ENCODE measurements at places on chromosomes 5 and 9.

DNA sequence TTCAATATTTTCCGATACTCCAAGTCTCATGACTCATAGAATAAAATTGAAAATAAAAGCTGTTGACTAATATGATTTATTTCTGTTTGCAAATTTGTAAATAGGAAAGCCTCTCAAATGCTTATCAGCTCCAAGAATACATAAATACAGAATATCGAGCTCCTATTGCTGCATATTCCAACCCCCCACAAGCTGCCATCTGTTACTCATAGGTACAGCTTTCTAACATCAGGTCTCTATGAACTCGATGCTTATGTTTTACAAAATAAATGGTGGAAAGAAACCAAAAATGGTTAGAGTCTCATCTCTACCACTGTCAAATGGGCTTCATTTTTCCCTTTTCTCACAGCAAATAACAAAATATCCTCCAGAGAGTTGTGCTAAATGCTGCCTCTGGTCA lies 631.6 kb upstream of the CDH18 start:
- DNase-seq, result no peak

GRCh38 chr9:21392270-21392669 lies 7.1 kb upstream of the IFNA2 start:
- DNase-seq, result peak; percentile 31

DNA sequence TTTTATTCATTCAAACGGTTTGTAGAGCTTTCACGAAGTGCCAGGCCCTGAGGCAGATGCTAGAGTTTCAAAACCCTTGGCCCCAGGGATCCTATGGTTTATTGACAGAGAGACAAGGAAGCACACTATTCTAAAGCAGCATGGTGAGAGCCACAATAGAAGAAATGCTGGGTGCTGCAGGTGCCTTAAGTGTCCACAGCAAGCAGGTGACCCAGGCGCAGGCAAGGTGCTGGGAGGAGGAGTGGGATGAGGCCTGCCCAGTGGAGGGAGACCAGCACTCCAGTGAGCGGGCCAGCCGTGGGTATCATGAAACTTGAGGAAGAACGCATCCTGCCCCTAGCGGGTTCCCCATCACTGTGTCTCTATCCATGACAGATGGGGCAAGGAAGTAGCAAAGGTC lies 71.0 kb downstream of the OSMR start:
- DNase-seq, result no peak

- no peak for DNase-seq
Measured at GRCh38 chr5:138626333-138626944, 51.2 kb upstream of the HSPA9 start.

- no peak for DNase-seq
Measured at GRCh38 chr9:136662656-136663581, at the start of gene EGFL7. Gene EGFL7, plus strand, starts transcription at chr9:136662916. Its CDS starts 5,367 bp downstream, at chr9:136668283.

GRCh38 chr5:6705088-6705487 lies 8.1 kb upstream of the TENT4A start:
- peak; percentile 88 for DNase-seq

- DNase-seq, result no peak
Measured at GRCh38 chr9:134965851-134966250, 48.1 kb upstream of the FCN1 start.

DNA sequence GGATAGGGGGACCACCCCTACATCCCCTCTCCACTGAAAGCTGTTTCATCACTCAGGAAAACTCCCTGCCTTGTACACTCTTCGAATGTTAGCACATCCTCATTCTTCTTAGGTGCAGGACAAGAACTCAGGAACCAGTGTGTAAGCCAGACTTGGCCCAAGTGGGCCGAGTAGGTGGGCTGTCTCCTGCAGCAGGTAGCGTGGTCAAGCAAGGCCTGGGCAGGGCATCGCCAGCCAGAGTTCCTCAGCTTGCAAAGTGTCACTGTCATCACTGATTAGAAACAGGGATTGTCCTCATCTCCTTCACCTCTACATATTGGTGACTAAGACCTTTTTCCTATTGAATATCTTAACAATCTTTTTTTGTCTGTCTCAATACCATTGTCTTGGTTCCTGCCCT lies 22.3 kb downstream of the SMIM15 start:
- no peak for DNase-seq

DNA sequence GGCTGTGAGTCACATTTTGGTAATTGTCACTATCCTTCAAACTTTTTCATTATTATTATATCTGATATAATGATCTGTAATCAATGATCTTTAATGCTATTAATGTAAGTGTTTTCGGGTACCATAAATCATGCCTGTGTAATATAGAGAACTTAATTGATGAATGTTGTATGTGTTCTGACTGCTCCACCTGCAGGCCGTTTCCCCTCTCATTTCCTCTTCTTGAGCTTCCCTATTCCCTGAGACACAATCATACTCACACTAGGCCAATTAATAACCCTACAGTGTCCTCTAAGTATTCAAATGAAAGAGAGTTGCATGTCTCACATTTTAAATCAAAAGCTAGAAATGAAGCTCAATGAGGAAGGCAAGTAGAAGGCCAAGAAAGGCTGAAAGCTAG lies 420.9 kb upstream of the SGCD start:
- DNase-seq, result no peak

GRCh38 chr5:61746831-61747575 lies 414.9 kb downstream of the ZSWIM6 start:
- DNase-seq, result no peak

GRCh38 chr9:115790520-115790919 lies 363.1 kb upstream of the PAPPA start:
- no peak for DNase-seq

DNA sequence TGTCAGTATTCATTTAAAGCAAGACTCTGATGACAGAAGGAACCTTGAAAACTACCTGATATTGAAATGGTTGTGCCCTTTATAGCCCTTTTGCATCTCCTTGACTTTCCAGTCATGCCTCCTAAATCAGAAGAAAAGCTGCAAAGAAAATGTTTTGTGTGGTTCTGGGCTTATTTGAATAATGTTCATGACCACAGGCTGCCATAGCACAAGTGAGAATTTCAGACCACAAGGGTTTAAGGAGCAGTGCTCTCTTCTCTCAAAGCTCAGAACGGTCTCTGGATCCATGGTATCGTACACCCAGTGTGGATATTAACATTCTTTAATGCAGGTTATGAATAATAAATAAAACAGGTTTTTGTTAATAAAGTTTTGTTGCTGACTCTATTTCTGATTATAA lies 54.2 kb downstream of the GPR107 start:
- DNase-seq, result no peak

GRCh38 chr5:80615266-80615914 lies 39.1 kb upstream of the MSH3 start:
- no peak for DNase-seq

DNA sequence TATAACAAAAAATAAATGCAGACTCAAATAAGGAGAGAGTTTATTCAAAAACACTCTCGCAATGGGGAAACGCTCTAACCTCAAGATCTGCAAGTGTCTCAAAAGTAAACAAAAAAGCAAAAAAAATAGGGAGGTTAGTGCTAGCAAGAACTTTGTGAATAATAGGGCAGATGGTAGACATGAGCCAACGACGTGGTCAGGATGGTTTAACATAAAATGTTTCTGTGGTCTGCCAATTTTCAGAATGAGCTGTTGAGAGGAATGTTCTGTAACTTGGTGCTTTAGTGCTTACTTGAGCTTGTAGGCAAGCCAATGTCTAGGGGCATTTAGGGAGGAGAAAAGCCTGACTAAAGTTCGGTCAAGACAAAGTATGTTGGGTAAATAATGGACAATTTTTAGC lies 1813.9 kb upstream of the CDH6 start:
- DNase-seq, result no peak

GRCh38 chr5:165735388-165735787 lies 2230.0 kb downstream of the MAT2B start:
- DNase-seq, result no peak

GRCh38 chr5:8135742-8136141 lies 266.8 kb downstream of the MTRR start:
- no peak for DNase-seq

DNA sequence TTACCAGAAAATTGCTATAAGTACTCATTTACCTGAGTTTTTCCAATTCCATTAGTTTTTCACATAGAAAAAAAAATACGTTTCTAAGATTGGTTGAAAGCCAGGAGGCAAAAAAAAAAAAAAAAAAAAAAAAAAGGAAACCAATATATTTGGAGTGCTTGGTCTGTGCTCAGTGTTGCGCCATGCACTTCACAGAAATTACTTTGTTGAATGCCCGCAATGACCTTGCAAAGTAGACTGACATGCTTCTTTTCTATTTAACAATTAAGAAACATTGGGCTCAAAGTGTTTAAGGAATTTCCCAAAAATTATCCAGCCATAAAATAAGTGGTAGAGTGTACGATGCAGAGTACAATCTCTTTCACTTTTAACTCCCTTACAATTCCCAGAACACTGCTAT lies 65.2 kb upstream of the PAPPA start:
- no peak for DNase-seq

Measured in inflammatory macrophage treated with lipopolysaccharide for 4 hours (primary cell).